ENCODE measurements at places on chromosomes 3 and 15.

GRCh38 chr15:77606142-77607034 is 26.3 kb downstream of the LINGO1 start:
- no peak for DNase-seq

GRCh38 chr15:25062551-25063430 is 108.0 kb downstream of the SNRPN start:
- no peak for DNase-seq

- no peak for DNase-seq
Measured at GRCh38 chr3:154971771-154972326, 108.3 kb upstream of the MME start.

DNA sequence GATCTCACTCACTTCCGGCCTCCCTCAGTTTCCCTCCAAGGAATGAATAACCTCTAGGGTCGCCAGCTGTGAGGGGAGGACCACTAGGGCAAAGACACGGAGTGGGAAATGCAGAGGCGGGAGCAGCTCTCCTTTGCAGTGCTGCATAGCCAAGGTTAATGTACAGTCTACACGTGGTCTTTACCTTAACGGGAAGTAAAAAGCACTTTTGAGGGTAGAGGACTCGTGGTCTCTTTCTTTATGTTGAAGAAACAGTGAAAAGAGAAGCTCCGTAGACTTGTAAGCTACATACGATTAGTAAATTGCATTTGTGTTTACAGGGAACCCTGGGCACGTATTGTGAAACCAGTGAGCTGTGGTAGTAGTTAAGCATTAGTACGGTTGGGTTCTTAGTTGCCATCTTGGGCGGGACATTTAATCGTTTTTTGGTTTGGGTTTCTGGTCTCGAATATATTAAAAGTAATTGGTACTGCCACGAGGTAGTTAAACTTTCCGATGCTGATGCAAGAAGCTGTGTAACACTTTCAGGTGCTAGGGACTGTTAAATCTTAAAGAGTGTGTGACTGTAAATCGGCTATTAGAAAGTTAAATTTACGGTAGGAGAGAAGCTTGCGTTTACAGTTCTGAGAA is 828 bp downstream of the U2SURP start:
- DNase-seq = peak; percentile 18

DNA sequence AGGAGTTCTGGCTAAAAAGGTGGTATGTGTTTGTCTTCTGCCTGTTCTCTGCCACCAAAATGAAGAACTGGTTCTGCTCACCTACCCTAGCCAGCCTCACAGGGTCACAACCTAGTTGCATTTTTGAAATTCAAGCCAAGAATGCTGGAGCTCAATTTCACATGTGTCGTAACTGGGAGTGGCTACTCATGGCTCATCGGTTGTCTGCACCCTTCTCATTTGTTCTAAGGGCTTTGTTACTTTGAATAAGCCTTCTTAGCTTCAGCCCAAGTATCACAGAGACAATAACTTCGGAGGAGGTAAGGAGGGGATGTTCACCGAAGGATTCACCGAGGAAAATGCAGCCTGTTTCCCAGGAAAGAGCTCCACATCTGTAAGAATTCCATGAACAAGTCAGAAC is 134.3 kb upstream of the RARB start:
- DNase-seq = no peak

- peak; percentile 69 for DNase-seq
Measured at GRCh38 chr15:59299929-59300617, 72.6 kb downstream of the MYO1E start.

- DNase-seq = no peak
Measured at GRCh38 chr15:29207758-29208108, 61.9 kb downstream of the NSMCE3 start.

DNA sequence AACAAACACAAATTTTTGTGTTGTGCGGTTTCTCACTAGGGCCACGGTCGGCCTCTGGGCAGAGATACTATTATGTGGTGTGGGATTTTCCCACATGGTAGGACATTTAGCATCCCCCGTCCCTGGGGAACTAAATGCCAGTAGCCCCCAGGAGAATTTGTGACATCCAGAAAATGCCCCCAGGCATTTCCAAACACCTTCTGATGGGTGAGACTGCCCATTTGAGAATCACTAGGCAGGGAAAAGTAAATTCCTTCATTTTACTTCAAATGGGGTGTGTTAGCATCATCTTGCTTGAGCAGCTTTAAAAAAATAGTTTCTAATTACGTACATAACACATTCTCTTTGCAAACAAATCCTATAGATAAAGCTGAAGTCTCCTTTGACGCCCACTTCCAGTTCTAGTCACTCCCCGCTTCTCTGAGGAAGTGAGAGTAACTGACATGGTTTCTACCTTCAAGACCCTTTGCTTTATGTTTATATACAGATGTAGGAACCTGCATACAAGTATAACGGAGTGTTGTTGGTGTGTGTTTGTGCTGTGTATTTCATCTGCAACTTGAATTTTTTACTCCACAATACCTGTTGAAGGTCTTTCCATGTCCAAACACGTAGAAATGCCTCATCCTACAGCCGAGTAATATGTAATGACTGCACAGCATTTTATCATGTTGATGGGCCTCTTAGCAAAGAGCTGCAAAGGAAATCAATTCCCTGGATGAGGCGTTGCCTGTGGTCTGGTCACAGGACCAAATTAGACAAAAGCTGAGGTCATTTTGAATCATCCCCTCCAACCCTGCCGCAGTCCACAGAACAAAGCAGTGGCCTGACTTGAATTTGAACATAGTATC is 31.4 kb upstream of the ZBTB38 start:
- DNase-seq = no peak

- no peak for DNase-seq
Measured at GRCh38 chr15:34644851-34645250, 61.4 kb upstream of the GOLGA8B start.

DNA sequence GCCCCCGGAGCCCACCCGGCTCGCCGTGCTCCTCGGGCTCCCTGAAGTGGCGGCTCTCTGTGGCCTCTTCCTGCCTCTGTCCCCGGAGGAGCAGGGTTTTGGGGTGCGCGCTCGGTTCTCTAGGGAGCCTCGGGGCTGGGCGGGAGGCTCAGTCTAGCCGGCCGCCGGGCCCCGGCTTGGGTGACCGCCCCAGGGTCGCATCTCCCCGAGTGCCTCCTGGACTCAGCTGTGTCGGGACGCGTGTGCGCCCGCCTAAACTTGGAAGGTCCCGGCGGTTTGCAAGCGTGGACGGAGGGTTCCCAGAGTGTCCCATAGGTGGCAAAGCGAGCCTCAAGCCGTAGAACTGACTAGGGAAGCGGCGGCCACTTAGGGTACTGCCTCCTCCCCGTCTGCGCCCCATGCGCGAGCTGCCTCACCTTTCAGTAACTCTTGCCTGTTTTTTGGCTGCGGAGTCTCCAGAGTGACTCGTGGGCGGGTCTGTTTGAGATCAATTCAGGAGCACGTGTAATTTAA is 601 bp downstream of the ACTL6A start:
- peak; percentile 68 for DNase-seq

Data from stimulated activated naive CD4-positive, alpha-beta T cell treated with Interleukin-2 at 50 U/mL for 16 hours (primary cell).